ENCODE measurements at places on chromosomes 7 and 10.

DNA sequence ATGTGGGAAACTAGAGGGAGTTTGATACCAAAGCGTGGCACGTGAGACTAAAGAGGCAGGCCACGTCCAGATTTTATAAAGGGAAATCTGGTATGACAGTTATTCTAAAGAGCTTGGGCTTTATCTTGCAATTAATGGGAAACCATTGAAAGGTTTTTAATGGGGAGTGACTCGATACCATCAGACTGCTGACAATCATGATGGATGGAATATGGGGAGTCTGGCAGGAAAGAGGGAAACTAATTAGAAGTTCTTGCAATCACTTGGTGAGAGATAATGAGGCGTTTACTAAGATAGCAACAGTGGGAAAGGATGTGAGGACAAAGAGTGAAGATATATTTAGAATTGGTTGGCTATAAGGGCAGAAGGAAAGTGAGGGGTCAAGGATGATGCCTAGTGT lies 94.0 kb downstream of the MBL2 start:
- DNase-seq: no peak

DNA sequence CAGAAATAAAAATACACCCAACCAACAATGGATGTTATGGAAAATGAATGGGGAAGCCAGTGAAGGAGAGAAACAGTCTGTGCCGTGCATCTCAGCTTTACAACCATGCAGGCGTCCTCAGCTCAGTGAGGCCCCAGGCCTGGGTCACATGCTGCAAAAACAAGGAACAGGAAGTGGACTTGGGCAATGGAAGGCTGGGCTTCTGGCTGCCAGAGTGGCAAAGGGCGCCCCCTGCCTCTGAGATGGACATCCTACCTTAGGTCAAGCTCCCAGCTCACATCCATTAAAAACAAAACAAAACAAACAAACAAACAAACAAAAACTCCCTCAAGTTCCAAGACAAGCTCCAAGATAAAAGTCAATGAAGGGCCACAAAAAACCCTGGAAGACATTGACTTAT lies 54.7 kb upstream of the AFAP1L2 start:
- DNase-seq: no peak

GRCh38 chr7:5354460-5355232 lies 69.0 kb downstream of the TNRC18 start:
- no peak for DNase-seq

DNA sequence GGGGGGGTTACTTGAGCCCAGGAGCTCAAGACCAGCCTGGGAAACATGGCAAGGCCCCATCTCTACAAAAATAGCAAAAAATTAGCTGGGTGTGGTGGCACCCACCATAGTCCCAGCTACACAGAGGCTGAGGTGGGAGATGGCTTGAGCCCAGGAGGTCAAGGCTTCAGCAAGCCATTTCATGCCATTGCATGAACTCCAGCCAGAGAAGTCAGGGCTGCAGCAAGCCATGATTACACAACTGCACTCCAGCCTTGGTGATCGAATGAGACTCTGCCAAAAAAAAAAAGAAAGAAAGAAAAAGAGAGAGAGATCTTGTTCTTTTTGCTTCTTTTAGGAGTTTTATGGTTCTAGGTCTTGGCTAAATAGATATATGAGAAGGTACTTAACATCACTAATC lies 200.2 kb upstream of the PHYHIPL start:
- no peak for DNase-seq

- DNase-seq: no peak
These were observed 21.5 kb downstream of the GET4 start for GRCh38 chr7:897771-898376.

GRCh38 chr7:144565586-144565985 lies 162.1 kb upstream of the NOBOX start:
- no peak for DNase-seq

- DNase-seq: no peak
These were observed at the start of gene FGFR2 for GRCh38 chr10:121598263-121599249. Gene FGFR2 (minus strand): TSS chr10:121598444. CDS start chr10:121593817, 4,627 bp downstream.

- no peak for DNase-seq
These were observed 172.6 kb upstream of the TNRC18 start for GRCh38 chr7:5596046-5596895.

GRCh38 chr10:6751363-6751762 lies 171.3 kb upstream of the PRKCQ start:
- DNase-seq: no peak

DNA sequence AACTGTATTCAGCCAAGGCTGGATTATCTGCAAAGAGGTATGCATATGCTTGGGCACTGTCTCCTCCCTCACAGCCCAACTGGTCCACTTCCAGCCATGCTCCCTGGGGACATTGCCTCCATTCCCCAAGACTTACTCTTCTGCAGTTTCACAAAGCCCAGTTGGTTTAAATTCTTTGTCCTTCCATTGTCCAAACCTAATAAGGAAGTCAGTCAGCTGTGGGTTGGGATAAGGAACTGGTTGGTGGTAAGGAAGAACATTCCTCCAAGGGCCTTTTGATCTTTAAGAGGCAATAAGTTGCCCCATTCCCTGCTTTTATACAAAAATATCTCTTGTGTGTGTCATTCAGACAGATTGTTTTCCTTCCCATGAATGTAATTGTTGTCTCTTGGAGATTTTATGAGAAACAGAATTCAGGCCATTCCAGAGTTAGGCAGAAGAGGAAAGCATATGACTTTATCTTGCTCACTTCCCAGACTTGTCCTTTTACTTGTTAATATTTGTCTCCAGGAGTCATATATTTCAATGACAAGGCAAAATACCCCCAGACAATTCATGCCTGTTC lies 673.7 kb downstream of the SUGCT start:
- DNase-seq: no peak

- DNase-seq: no peak
These were observed 65.9 kb downstream of the CREB3L2 start for GRCh38 chr7:137935884-137936508.

- no peak for DNase-seq
These were observed 6.7 kb upstream of the BTBD16 start for GRCh38 chr10:122264436-122264835.

DNA sequence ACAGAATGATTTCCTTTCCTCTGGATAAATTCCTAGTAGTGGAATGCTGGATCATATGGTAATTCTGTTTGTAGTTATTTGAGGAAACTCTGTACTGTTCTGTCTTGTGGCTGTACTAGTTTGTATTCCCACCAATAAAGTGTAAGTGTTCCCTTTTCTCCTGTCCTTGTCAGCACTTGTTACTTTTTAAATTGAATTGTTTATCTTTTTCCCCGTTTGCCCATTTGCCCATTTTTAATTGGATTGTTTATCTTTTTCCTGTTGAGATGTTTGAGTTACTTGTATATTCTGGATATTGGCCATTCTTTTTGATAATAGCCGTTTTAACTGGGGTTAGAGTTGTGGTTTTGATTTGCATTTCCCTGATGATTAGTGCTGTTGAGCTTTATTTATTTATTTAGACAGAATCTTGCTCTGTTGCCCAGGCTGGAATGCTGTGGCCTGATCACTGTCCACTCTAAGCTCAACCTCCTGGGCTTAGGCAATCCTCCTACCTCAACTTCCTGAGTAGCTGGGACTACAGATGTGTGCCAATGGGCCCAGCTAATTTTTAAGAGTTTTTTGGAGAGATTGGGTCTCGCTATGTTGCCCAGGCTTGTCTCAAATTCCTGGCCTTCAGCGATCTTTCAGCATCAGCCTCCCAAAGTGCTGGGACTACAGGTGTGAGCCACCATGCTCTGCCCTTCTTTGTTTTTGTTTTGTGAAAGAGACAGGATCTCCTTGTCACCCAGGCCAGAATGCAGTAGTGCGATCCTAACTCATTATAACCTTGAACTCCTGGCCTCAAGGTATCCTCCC lies 23.0 kb downstream of the BMPR1A start:
- no peak for DNase-seq

DNA sequence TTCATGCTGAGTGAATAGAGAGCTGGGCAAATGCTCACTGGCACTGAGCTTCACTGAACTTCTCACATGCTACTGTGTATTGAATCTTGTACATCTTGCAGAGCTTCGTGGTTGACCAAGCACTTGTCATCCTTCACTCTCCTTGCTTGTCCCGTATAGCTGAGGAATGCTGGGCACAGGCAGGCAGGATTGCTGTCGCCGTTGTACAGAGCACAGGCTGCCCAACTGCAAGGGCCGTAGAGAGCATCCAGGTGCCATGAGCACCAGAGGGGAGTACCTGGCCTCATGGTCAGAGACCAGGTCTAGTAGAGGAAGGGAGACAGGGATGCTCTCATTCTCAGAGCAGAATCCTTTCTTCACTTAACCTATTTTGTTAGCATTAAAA lies 99.8 kb upstream of the RET start:
- DNase-seq: no peak

GRCh38 chr7:111561654-111561903 lies 713 bp downstream of the IMMP2L start:
- no peak for DNase-seq

DNA sequence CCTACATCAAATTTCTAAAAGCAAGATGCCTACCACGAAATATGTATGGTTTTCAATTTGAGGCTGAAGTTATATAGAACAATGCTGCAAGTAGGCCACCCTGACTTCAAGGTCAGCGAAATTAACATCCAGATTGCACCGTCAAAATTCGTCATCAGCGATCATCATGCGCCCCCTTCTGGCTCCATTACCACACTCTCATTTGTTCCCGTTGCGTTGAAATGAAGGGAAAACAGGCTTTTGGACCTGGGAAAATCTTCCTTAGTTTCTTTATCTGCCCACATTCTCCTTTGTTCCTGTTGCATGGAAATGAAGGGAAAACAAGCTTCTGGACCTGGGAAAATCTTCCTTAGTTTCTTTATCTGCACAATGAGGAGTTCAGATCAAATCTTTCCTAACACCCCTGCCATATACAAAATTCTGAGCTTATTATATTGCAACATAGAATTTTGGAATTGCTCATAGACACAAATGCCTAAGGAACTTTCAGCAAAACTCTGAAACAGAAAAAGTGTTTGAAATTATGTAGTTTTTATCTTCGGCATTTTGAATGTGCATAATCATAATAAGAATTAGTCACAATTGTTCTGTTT lies 98.2 kb upstream of the PRKCQ start:
- DNase-seq: peak; percentile 48

DNA sequence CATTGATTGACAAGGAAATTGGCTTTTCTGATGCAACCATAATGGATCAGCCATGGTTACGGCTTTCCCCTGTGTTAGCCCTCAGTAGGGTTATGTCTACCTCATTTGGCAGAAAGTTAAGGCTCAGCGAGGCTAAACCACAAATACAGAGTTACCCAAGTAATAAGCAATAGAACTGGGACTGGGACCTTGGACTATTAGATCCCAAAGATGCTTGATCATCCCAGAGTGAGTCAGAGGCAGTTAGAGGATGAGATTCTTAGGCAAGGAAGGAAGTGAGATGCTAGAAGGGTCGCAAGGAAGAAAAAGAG lies 401.4 kb downstream of the TNS3 start:
- DNase-seq: no peak

- DNase-seq: no peak
These were observed 39.3 kb downstream of the CPVL start for GRCh38 chr7:29107056-29107455.

- DNase-seq: no peak
These were observed 49.7 kb downstream of the CPEB3 start for GRCh38 chr10:92241158-92241500.

- no peak for DNase-seq
These were observed 168.3 kb downstream of the BMPER start for GRCh38 chr7:34073676-34074075.

DNA sequence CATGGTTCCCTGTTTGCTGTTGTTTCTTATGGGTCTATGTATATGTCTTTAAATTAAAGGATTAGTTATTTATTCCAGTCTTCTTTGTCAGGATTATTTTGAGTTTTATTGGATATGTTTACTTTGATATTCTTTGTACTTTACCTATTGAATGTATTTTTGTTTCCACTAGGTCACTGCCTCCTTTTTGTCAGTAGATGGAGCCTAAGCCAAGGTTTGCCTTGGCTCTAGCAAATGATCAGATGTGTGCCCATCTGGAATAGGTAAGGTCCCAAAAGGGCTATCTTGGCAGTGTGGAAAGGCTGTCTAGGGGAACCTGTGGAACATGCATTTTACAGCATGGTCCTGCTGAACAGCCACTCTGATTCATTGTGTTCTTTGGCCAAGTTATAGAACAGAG lies 337.3 kb upstream of the GHITM start:
- no peak for DNase-seq

GRCh38 chr7:17462131-17462631 lies 163.7 kb downstream of the AHR start:
- no peak for DNase-seq

DNA sequence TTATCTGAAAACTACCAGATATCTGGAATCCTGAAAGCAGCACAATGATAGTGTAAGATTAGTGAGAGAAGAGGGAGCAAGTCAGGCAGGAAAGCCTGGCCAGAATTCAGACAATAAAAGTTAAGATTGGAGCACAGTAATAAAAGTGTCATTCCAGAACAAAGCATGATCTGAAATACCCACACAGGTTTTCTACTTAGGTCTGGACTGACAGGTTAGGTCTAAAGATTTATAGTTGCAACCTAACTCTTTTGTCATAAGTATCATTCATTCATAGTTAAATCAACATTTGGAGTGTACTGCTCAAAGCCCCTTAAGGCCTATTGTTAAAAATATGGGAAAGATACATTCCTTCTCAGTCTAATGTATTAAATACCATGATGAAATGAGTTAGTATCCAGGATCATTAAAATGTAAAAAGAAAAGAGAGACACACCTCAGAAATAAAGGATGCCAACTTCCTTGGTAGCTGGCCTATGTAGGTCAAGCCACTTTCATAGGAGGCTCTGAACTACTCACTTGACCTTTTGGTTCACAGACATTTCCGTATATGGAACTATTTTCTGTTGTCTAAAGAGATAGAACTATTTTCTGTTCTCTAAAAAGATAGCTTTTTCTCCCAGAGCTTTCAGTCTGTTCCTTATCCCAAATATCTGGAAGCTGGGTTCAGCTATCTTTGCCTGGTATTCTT lies 105.2 kb downstream of the FAS start:
- DNase-seq: no peak

DNA sequence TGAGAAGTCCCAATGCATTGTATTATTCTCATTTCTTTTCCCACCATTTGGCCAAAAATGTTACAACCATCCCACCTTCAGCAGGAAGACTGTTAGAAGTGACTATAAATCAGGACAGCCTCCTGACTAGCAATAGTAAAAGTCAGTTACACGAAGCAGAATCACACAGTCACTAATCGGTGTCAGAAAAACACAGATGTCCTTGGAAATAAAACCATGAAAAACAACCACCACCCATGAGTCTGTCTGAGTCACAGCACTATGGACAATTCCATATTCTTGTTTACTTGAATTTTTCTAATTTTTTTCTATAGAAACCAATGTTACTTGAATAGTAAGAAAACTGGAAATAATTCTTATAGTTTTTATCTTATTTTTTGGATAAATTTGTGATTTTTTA lies 81.9 kb upstream of the FRMD4A start:
- no peak for DNase-seq

DNA sequence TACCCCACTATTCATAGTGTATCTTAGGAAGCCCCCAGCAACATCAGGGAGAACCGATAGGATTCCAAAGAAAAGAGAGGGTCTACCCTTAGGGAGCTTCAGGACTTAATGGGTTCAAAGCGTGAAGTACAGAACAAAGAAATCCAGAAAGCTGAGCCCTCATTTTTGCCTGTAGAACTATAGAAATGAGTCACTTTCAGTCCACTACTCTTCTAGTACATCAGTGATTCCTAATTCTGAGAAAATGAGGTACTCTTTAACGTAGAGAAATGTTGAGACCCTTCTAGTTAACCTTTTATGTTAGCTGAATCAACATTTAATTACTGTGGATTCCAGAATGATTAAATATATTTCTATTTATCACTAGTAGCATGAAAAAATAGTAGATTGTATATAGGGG lies 1.8 kb downstream of the TDRD1 start:
- DNase-seq: no peak

Data from central memory CD8-positive, alpha-beta T cell (primary cell).